RKO (cell line): ENCODE measurements at places on chromosomes 11 and 22.

DNA sequence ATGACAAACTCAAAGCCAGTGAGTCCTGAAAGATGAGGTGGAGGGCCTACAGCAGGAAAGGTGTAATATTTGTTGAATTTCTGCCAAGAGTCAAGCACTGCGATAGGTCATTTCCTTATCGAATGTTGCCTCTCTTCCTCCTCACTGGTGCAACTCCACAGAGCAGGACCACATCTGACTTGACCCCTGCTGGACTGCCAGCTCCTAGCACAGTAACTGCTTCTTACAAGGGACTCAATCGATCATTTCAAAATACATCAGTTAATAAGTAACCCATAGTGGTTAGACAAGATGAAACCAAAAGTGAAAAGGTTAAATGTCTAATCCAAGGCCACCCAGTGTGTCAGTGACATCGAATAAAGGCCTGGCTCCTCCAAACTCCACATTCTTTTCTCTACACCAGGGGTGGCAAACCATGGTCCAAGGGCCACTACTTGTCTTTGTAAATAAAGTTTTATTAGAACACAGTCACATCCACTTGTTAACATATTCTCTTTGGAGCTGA, 98.5 kb upstream of the CSNK2A3 start:
- no peak for DNase-seq

GRCh38 chr11:34346551-34346950, 11.3 kb downstream of the ABTB2 start:
- DNase-seq: no peak

DNA sequence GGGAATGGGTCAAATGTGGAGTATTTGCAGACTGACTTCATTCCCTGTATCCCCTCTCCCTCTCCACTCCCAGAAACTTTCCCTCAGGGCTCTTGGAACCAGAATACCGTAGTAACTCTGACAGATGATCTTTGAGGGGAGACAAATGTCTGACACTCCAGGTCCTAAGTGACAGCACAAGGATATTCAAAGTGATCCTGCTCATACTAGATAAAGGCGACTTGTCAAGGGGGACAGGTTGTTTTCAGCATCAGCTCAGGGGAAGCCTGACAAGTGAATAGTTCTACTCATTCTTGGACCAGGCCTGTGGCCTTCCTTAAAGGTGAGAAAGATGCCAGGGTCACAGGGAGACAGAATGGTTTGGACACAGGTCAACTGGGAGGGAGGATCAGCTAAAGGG, 92.8 kb downstream of the NXPE2 start:
- no peak for DNase-seq

- DNase-seq: no peak
These were observed at the start of gene SYT12 for GRCh38 chr11:67022961-67023956. TSS of gene SYT12 (plus strand) at chr11:67023134. CDS start at chr11:67030145, 7,011 bp downstream.

GRCh38 chr11:111000400-111001080, 245.0 kb upstream of the POU2AF2 start:
- DNase-seq: no peak
